ENCODE measurements at places on chromosomes 6 and 20.

GRCh38 chr6:87700397-87701343 is 1.4 kb downstream of the AKIRIN2 start:
- DNase-seq: peak; percentile 58

GRCh38 chr6:134453792-134454510 is 136.0 kb upstream of the SGK1 start:
- DNase-seq: no peak

- no peak for DNase-seq
Measured at GRCh38 chr6:88865275-88865674, 98.1 kb downstream of the RNGTT start.

- peak; percentile 23 for DNase-seq
Measured at GRCh38 chr6:156828280-156828703, 51.1 kb downstream of the ARID1B start.

GRCh38 chr20:48231253-48231930 is 446.1 kb upstream of the SULF2 start:
- no peak for DNase-seq

- no peak for DNase-seq
Measured at GRCh38 chr20:40966516-40967185, 62.0 kb upstream of the TOP1 start.

GRCh38 chr6:155186052-155186658 is 77.7 kb upstream of the CLDN20 start:
- peak; percentile 9 for DNase-seq

DNA sequence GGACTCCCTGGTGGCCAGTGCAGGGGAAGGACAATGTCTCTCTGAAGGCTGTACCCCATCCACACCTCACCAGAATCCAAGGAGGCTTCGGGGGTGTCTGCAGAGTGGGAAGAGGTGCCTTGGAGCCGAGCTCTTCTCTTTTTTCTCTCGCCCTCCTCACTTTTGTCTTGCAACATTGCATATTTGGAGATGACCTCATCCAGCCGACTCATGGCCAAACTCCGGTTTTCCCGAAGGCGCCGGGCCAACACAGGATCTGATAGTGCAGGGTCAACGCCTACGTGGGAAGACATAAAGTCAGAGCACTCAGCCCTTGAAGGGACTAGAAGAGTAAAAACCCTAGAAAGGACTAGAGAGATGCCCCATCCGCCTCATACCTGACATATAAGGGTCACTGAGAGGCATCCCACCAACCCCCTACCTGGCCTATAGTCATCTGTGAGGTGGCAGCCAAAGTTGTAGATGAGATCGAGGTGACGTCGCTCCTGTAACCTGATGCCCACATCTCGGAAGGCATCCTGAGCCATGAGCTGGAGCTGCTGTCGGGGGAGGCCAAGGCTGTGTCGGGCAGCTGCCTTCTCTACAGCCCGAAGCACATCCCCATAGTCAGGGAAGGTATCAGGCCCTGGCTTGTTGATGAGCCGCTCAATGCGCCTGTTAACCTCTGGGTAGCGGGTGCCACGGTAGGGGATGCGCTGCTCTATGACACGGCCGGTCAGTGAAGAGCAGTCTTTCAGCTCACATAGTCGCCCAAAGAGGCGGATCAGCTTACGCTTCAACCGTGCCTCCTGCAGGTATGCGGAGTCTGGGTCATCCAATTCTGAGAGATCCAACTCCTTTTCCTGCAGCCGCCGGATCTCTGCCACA is 3.0 kb upstream of the ZBTB22 start:
- no peak for DNase-seq

- no peak for DNase-seq
Measured at GRCh38 chr6:163504984-163505640, 90.6 kb downstream of the QKI start.

DNA sequence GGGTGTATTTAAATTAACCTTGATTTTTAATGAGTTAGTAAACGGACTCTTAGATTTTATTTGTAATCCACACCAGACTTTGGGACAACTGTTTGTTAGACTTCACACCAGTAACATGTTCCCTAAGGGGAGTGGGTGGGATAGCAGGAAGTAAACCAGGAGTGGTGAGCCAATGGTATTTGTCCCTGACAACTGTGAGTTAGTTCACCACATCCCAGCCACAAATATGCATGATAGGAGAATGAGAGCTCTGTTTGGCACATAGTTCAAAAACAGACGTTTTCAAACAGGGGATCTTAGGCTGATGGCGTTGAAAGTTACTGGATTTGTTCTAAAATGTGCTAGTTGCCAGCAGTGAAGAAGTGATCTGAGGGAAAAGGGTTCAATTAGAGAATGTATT is 18.7 kb upstream of the COL10A1 start:
- no peak for DNase-seq

DNA sequence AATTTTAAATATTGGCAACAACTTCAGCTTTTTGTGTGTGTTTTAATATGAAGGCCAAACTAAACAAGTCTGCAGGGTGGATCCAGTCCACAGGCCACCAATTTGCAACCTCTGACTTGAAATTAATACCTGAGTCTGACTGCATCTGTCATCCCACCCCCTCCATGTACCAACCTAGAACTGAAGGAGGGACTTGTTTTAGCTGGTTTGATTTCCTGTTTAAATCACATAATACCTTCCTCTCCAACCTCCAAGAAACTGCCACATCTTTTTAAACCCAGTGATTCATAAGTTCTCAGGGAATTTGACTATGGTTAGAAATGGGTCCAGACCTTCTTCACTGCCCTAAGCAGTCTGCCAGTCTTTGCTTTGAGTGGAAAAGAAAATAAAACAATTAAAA is 21.6 kb downstream of the RNF8 start:
- no peak for DNase-seq

GRCh38 chr6:112429226-112429625 is 82.1 kb downstream of the RFPL4B start:
- DNase-seq: no peak

GRCh38 chr20:58233881-58234528 is 5.6 kb upstream of the ANKRD60 start:
- DNase-seq: peak; percentile 48

DNA sequence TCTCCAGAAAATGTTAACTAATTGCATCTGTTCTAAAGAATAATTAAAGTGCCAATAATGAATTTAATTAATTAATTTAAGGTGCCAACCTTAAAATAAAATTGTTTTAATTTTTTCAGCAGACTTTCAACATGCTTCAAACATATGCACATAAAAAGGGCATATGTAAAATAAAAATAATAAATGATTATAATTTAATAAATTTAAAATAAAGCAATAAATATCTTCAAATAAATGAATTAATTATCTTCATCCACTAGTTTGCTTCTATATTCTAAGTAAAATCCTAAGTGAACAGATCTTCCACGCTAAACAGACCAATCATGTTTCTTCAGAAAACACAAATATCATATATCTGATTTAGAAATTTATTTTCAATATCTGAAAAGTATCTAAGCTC is 119.2 kb downstream of the HIVEP2 start:
- DNase-seq: no peak

DNA sequence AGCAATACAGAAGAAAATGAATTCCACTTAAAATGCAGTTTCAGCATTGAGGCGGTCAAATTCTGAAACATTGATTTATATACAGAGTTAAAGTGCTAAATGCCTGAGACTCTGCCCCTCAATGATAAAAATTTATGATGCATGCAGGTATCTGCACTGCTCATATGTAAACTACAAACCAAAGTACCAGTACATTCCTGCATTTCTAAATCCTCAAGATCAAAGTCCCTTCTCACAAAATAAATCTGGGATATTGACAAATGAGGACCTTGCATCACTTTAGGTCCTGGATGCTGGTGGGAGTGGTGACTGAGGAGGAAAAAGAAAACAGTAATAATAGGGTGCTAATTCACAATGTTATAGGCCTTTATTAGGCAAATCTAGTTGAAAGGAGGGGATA is 101.9 kb downstream of the FIG4 start:
- no peak for DNase-seq

- DNase-seq: no peak
Measured at GRCh38 chr6:51805517-51805916, 281.9 kb downstream of the PKHD1 start.

DNA sequence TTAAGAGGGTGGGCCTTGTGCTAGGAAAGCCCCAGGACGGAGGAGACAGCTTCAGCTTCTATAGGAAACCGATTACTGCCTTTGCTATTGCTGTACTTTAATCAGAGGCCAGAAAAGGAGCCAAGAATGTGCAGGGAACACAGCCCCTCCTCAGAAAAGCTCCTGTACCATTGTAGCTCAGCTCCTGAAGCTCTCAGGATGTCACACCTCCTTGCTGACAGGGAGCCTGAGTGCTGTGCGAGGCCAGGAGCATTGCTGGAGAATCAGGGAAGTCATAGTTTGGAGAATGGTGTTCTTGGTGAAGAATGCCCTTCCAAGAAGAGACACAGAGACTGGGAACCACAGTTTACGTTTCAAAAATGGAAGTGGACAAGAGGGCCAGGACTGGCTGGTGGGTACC is 46.8 kb downstream of the LYRM2 start:
- no peak for DNase-seq

GRCh38 chr6:16670183-16670582 is 91.1 kb downstream of the ATXN1 start:
- DNase-seq: no peak

All from CD4-positive, alpha-beta T cell treated with Interleukin-6 for 4 hours (primary cell).